Stimulated activated naive CD4-positive, alpha-beta T cell treated with Interleukin-2 at 50 U/mL for 16 hours (primary cell): ENCODE measurements at places on chromosomes 6 and 20.

DNA sequence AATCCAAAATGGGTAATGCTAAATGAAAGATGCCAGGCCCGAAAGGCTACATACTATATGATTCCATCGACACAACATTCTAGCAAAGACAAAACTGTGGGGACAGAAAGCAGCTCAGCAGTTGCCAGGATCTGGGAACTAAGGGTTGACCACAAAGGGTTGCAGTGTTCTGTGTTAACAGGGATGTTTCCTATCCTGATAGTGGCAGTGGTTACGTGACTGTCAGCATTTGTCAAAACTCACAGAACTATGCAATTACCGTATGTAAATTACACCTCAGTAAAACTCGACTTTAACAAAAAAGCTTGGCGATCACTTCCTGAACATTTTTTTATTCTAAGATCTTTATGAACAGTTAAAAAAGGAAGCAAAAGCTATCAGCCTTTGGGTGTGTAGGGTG lies 83.9 kb downstream of the BANF2 start:
- DNase-seq: no peak

DNA sequence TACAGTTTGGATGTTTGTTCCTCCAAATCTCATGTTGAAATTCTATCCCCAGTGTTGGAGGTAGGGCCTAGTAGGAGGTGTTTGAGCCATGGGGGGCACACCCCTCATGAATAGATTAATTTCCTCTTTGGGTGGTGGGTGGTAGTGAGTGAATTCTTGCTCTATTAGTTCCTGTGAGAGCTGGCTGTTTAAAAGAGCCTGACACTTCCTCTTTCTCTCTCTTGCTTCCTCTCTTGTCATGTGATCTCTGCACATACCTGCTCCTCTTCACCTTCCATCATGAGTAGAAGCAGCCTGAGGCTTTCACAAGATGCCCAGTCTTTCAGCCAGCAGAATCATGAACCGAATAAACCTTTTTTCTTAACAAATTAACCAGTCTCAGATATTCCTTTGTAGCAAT lies 340.2 kb upstream of the CHD6 start:
- DNase-seq: no peak

GRCh38 chr20:52313341-52313963 lies 121.9 kb upstream of the ZFP64 start:
- DNase-seq: no peak

GRCh38 chr20:43985608-43986316 lies 71.1 kb downstream of the TOX2 start:
- DNase-seq: no peak

DNA sequence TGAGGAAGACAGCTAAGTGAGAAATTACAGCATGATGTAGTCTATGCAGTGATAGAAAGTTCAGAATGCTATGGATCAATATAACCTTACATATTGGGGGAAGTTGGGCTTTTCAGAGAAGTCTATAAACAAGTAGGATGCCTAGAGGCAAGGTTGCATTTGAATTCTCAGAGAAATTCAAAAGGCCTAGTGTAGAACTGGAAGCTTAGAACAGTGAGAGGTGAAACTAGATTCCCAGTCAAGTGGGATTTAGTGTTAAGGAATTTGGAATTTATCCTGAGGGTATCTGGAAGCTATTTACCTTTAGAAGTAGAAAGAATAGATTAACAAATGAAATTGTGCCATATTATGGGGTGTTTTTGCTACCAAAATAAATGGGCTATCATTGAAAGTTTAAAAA lies 4.3 kb downstream of the CENPW start:
- DNase-seq: no peak

GRCh38 chr6:69917834-69918233 lies 51.5 kb downstream of the COL19A1 start:
- no peak for DNase-seq

DNA sequence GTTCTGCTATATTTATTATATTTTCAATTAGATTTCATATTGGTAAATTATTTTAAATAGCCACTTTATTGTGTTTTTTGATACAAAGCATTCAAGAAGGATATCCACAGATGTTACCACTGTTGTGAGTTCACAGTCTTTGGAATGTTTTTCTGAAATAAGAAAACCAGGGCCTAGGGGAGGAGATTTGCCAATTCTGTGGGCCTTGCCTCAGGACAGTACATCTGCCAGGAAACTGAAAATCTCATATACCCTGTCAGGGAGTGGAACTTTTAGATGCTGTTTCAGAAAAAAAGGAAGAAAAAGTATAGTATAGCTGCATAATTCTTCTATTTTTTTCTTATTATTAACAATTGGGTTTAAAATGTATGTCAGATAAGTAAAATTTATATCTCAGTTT lies 995.9 kb upstream of the ADGRB3 start:
- DNase-seq: no peak

DNA sequence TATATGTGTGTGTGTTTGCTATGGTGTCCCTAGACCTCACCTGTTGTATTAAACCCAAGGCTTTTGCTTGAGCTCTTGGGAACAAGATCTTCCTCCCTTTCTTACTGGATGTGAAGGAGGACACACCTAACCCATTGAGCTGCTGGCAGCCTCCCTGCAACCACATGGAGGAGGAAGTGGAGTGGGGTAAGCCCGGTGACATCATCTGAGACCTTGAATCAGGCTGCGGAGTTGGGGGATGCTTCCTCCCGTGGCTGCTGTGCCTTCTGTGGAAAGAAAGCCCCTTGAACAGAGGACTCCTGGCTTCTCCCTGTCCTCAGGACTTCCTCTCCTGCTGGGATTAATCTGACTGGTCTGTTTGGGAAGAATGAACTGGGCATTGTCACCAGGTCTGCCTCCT lies 3.3 kb downstream of the CST11 start:
- DNase-seq: no peak

DNA sequence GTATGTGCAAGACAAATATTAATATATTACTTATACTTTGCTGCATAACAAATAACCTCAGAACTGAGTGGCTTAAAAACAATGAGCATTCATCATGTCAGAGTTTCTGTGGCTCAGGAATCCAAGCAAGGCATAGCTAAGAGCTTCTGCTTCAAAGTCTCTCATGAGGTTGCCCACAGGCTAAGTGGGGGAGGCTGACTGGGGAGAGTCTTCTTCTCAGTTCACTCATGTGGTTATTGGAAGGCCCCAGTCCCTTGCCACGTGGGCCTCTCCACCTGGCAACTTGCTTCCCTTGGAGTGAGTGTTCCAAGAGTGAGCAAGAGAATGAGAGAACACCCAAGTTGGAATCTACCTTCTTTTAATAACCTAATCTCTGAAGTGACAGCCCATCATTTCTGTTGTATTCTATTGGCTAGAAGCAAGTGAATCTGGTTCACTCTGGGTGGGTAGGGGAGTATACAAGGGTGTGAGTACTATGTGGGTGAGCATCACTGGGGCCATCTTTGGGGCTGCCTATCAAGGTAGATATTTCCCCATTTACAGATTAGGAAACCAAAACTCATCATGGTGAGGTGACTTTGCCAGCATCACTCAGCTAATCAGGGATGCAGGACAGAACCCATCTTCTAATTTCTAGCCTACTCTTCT lies 36.0 kb downstream of the DNAH8 start:
- DNase-seq: peak; percentile 28

DNA sequence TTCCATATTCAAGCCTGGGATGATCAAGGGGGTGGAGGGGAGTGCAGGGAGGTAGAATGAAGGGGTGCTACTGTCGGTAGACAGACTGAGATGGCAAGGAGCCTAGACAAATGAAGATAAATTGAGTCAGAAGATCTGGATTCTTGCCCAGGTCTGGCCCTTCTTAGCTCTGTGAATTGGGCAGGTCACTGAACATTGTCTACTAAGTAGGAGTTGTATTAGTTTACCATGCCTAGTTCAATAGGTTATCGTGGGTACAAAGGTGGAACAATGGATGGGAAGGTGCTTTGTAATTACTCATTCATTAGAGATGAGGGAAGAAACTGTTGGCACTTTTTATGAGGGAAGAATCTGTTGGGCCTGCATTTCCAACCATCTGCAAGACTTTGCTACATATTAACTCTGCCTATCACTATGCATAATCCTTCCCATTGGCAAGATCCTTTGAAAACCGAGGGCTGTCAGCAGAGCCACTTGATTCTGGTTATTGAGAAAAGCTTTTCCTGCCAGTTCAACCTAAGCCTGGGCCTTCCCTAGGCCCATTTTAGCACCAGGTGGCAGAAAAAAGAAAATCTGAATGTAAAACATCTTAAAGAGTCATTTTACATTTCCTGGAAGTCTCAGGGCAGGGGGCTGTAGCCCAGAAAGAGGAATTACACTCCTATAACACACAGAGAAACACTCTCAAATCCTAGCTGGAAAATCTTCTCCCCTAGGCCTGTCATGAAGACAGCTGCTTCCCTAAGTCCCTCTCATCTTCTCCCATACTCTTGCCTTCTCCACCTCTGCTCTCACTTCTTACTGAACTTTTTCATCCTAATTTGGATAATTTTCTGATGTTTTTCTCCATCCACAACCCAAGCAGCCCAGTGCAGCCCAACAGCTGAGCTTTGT lies 103.5 kb downstream of the CD24 start:
- no peak for DNase-seq

DNA sequence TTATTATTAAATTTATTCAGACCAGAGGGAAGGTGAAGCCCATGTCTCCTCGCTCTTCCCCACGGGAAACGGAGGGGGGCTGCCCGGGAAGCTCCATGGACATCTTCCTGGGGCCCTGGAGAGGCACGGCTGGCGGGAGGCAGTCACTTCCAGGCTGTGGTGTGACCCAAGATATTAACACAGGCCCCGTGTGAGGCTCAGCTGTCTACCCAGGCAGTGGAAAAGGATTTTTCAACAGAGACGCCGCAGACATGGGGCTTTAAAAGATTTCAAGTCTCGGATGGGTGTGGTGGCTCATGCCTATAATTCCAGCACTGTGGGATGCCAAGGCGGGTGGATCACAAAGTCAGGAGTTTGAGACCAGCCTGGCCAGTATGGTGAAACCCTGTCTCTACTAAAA lies 117.9 kb downstream of the ERMARD start:
- no peak for DNase-seq

DNA sequence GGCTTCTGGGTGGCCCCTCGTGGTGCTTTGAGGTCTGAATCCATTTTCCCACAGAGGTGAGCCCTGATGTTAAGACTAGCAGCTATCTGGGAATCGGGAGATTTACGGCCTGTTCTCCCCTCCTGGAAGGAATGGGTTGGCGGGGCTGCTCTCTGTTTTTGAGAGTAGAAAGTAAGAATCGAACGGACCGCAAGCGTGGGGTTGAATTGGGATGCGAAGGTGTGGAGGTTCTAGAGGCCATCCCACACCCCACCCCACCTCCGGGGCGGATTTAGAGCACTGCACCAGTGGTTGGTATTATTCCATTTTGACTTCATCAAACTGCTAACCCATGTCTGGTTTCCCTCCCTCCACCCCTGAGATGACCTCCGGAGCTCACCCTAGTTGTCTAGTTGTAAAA lies 11.5 kb downstream of the PYGB start:
- DNase-seq: no peak

GRCh38 chr20:2749951-2750490 lies 50.4 kb downstream of the CPXM1 start:
- no peak for DNase-seq

DNA sequence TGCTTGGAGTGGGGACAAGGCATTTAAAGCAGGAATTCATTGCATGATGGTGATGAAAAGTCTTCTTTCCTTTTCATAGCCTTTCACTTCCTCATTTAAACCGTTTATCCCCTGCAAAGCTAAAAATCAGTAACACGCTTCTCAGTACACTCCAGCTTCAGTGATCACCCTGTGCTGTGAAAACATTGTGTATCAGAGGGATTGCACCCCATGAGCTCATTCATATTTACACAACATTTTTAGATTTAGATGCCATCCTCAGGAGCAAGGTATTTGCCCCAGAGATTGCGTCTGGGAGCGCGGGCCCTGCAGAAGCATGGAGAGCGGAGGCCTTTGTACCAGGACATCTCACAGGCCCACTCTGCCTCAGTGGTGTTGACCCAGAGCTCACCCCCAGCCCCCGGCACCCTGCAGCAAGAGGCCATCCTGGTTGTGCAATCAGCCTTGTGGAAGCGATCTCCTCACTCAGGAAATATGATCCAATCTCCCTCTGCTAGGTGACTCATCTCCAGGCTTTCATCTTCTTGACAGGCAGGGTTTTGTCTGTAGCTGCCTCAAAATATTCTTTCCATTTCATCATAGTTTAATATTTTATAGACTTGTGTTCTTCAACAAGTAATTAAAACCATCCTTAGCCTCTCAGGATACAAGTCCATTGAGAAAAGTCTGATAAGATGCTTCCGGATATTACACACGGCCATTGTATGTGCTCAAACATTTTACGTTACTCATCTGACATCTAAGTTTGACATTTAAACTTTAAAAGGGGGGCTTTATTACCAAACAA lies 38.9 kb upstream of the THBS2 start:
- no peak for DNase-seq

- no peak for DNase-seq
Observed at GRCh38 chr6:138330763-138331162, 46.9 kb upstream of the SMIM28 start.

DNA sequence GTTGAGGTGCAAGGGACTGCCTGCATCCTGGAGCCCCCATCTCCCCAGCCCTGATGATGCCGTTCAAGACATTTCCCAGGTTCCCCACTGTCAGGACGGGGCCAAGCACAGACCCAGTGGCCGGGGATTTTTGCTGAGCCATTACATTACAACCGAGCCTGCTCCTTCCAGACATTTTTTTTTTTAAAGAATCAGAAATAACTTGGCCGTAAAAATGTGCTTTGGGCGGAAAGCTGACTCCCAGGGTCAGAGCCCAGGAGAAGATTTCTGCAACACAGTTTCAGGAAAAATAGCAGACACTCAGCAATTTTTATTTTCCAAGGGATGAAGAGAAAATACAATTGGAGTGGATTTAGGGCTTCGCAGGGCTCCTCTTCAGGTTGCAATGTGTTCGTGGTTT lies 87.9 kb downstream of the LRFN2 start:
- no peak for DNase-seq

GRCh38 chr20:38278763-38279162 lies 18.2 kb upstream of the KIAA1755 start:
- DNase-seq: no peak

- DNase-seq: no peak
Observed at GRCh38 chr20:64155258-64156135, 8.8 kb upstream of the MYT1 start.

DNA sequence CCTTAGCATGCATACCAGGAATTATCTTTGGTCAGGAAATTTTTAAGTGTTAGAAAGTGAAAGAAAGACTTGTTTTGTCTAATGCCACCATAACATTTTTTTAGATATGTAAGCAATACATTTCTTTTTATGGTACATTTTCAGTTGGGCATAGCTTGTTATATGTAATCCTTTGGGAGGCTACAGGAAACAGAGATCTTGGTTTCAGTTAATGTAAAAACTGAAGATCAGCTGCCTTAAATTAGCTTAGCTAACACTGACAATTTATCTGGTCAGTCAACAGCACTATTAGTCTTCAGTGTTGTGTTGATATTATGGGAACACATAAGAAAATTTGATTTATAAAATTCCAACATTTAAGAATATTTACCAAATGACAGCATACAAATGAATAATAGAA lies 78.6 kb upstream of the SMIM8 start:
- DNase-seq: no peak
